ENCODE measurements at places on chromosomes 12 and 14.

- no peak for DNase-seq
These were observed 102.9 kb downstream of the CCER1 start for GRCh38 chr12:90851800-90852718.

- no peak for DNase-seq
These were observed 37.2 kb upstream of the TUBA1C start for GRCh38 chr12:49227713-49228112.

- DNase-seq = no peak
These were observed 129.9 kb upstream of the PRMT8 start for GRCh38 chr12:3361146-3361545.

DNA sequence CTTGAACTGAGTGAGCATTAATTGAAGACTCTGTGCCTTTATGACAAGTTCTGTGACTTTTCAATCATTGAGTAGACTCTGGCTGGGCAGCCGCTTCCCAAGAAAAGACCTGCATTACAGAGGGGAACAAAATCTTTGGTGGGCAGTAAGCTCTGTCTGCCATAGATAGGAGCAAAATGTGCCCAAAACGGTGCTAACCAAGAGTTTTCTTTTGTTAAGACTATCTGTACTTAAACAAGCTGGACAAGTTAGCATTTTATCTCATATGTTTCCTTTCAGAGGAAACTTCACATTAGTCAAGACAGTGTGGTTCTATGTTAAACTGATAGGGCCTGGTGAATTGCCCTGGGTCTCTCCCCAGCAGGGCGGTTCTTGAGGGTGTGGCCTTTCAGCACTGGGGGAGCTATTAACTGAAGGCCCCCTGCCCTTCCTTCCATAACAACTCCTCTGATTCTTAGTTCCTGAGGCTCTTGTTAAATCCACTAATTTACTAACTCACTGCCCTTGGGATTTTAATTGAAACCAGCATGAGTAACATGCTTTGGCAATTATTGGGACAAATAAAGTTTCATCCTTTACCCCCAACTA is 219.6 kb downstream of the KTN1 start:
- DNase-seq = no peak

Measured in GM12865 (cell line).